NCI-H748 treated with DMSO at 0.1 percent for 48 hours (cell line): ENCODE measurements at places on chromosomes 1 and 21.

- DNase-seq, result no peak
Measured at GRCh38 chr1:151817353-151817730, 12.1 kb upstream of the LINGO4 start.

DNA sequence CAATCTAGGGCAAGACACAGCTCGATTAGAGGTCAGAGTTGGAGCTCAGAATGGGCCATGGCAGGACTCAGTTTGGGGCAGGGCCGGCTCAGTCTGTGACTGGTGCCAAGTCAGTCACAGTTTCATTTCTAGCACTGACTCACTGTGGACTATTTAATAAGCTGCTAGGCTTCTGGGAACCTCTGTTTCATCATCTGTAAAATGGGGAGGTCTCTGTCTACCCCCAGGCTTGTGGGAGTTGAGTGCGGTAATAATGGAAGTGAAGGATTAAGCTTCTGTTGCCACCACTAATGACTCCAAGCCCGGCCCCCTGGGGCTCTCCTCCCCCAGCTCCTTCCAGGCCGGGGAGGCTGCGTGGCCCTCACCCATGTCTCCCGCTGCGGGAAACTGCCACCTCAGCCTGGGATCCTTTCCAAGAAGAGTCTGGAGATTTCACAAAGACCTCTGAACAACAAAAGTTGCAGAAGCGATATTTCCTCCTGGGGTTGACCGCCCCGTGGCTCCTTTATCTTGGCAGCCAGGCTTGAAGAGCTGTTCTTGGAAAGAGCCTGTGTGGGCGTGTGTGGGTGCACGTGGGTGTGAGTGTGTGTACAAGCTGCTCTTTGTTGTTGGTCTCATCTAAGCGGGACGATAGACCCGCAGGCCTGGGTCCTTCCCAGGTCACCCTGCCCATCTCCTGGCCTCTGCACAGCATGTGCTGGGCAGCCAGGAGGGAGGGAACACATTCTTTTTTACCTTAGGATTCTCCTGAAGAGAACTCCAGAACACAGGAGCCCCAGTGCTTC is 29.1 kb downstream of the KNCN start:
- DNase-seq, result no peak

GRCh38 chr1:97243973-97244560 is 522.5 kb downstream of the PTBP2 start:
- DNase-seq, result no peak

DNA sequence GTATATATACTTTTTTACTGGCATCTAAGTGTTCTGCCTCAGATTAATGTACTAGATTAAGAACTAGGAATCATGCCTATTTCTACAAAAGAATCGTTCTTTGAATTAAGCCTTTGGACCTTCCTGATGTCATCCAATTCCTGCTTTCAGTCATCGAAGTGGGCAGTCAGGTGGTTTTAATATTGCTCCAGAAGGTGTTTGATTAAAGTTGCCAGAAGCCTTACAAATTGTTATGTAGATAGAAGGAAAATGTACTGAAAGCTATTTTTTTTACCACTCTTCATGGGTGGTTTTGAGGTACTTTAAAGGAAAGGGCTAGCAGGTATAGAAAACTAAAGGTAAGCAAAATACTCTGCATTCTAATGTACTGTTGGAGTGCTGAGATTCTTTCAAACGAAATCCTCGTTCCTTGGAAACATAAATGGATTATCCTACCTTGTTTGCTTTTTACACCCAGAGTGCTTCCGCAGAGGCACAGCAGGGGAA is 716 bp downstream of the CTBS start:
- no peak for DNase-seq

GRCh38 chr21:38166173-38166535 is 90.6 kb upstream of the KCNJ15 start:
- DNase-seq, result no peak

GRCh38 chr1:109689844-109690405 is 2.3 kb downstream of the GSTM1 start:
- DNase-seq, result no peak

DNA sequence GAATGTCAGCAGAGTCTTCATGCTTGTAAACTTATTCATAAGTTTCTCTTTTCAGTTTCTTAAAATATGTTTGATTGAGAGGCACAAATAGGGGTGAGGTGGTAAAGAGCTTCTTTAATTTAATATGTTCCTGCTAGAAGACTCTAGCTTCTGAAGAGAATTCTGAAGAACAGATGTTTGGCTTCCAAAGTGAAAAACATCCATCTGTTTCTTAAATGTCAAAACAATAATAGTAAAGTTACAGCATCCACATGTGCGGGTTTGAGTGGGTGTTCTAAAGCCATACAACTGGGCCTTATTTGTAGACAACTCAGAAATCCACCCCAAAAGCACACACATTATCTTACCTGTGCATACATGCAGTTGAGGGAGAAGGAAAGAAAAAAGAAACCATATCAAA is 144.0 kb upstream of the ADGRL4 start:
- DNase-seq, result no peak

GRCh38 chr1:85465099-85465785 is at the start of gene DDAH1:
Gene DDAH1, minus strand, starts transcription at chr1:85465159. Its CDS starts 114 bp downstream, at chr1:85465045.
- DNase-seq, result peak; percentile 44

DNA sequence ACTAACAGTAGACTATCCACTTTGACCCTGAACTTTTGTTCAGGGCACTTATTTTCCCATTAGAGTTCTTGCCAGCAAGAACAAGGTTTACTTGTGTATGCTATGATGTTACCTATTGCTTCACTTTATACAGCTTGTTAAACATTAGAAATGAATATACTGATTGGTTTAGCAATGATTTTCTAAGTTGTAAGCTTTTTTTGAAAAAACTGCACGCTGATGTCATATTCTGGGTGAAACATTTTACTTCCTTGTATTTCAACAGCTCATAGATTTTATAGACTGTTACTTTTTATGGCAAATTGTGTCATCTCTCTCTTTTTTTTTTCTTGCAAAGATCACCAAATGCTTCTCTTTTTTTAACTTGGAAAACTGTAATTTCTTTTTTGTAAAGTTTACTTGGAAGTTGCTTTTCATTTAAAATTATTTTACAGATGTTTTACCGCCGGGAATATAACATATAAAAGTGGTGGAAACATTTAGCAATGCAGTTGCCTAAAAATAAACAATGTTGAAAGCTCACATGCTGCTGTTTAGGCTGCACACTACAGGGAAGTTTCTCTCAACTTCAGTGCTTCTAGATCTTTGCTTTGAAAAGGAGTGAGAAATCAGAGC is 215.3 kb upstream of the NFIA start:
- no peak for DNase-seq

GRCh38 chr21:45574081-45574501 is 31.9 kb upstream of the SLC19A1 start:
- no peak for DNase-seq

GRCh38 chr1:201761871-201762270 is 67.1 kb upstream of the IPO9 start:
- DNase-seq, result no peak

- no peak for DNase-seq
Measured at GRCh38 chr1:8065369-8065768, 39.3 kb upstream of the ERRFI1 start.

- DNase-seq, result no peak
Measured at GRCh38 chr1:95068956-95069709, 3.6 kb downstream of the ALG14 start.

DNA sequence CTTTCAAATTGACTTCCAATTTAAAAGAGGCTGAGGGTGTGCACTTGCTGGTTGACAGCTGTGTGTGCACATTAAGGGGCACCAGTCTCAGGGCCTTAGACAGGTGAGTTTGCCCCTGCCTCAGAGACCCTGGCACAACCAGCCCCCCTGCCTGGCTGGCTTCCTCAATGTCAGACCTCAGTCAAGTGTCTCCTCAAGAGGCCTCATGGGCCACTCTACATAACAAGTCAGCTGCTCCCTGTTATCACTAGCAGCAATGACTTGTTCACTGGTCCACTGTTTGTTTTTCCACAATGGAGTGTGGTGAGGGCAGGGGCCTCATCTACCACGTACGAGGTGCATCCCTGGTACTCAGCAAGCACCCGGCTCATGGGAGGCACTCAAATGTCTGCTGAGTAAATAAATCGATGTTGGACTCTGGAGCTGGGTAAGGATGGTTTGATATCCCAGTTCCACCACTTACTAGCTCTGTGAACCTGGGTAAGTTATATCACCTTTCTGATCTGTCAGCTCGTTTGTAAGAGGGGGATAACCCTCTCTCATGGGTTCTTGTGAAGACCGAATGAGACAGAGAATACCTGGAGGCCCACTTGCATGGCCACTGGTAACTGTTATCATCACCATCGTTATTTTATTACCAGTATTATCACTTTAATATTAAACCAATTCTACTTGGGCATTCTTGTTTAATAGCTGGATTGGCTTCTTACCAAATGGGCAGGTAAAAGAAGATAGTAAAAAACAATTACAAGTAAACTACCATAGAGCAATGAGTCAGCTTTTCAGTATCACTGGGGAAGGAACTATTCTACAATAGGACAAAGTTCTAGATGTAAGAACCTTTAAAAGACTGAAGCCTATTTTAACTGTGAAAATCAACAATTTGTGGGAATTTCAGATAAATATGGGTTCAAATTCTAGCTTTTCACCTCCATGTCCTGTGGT is 64.6 kb downstream of the SLC66A1 start:
- no peak for DNase-seq

- DNase-seq, result no peak
Measured at GRCh38 chr1:185058110-185058509, 12.8 kb downstream of the RNF2 start.

GRCh38 chr1:89780721-89781120 is 40.1 kb upstream of the LRRC8D start:
- no peak for DNase-seq

GRCh38 chr1:88519156-88519555 is 164.9 kb upstream of the PKN2 start:
- no peak for DNase-seq

GRCh38 chr21:38631206-38631605 is 132.9 kb upstream of the ERG start:
- no peak for DNase-seq

DNA sequence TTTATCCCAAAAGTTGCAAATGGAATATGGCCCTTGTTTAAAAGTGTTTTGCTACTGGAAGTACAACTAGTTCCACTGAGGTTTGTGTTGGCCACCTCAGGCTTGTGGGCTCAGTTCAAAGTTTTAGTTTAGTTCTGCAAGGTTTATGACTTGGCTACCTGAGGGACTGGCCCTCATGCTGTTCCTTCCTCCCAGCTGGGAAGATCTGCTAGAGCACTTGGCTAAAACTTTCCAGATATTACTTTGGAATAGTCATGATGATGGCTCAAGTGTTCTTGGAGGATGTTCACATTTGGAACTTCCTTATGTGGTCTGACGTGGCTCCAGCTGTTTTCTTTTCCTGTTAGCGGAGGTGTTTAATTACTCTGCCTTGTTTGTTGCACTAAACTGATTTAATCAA is 110.2 kb upstream of the IVNS1ABP start:
- DNase-seq, result no peak

DNA sequence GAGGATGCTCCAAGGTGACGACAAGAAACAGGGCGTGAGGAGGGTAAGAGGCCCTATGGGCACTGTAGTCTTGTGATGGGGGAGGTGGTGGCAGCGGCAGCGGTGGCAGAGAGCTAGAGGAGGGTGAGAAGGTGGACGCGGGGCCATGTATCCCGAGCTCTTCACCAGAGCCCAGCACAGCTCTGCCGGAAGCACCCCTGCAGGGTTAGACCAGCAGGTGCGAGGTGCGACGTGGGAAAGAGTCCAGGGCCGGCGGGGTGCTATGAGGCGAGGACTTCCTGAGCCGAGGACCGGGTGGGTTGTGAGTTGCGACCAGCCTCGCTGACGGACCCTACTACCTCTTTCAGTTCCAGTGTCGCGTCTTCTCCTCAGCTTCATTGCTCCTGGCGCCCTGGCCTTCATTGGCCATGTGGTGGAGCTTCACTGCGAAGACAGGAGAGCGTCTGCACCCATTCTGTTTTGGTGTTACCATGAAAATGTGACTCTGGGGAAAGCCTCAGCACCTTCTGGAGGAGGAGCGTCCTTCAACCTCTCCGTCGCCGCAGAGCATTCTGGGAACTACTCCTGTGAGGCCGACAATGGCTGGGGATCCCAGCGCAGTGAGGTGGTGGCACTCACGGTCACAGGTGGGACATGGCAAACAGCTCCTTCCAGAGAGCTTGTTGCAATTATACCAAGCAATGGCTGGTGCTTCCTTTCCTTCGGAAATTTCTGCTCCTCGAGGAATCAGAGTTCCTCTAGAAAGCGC is 67.9 kb upstream of the KIRREL1 start:
- no peak for DNase-seq

GRCh38 chr1:21219674-21220073 is 43.0 kb upstream of the EIF4G3 start:
- no peak for DNase-seq

DNA sequence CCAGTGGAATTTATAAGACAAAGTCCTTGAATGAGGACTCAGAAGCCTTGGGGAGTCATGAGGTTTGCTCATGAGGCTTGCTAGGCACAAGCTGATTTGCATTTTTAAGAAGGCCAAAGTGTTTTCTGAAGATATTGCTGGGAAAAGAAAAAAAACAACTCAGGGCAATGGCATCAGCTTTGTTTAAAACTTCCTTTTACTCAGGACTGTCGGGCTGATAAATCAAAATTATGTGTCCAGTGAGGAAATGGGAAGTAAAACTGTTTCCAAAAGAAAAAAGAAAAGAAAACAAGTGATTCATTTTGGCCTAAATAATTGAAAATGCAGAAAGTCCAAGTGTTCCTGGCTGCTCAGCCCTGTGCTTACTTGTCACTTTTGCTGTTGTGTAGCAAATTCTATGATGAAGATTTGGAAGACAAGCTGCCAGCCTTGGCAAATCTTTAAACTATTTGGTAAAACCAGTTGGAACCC is 282.4 kb downstream of the HLX start:
- no peak for DNase-seq

DNA sequence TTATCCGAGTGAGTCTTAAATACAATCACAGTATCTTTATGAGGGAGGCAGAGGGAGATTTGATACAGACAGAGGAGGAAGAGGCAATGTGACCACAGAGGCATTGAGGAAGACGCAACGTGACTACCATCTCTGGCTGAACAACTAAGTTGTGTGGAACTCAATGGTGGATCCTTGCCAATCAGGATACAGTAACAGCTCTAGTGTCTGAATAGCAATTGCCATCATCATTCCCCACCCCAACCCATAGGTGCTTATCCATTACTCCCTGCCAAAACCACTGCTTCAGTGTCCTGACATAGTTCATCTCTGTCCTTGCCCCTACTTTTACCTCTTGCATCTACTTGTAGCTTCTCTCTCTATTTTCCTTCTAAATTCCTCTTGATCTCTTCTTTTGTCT is 20.5 kb upstream of the RHBDL2 start:
- DNase-seq, result no peak

GRCh38 chr1:79252598-79252997 is 246.1 kb upstream of the ADGRL4 start:
- DNase-seq, result no peak

DNA sequence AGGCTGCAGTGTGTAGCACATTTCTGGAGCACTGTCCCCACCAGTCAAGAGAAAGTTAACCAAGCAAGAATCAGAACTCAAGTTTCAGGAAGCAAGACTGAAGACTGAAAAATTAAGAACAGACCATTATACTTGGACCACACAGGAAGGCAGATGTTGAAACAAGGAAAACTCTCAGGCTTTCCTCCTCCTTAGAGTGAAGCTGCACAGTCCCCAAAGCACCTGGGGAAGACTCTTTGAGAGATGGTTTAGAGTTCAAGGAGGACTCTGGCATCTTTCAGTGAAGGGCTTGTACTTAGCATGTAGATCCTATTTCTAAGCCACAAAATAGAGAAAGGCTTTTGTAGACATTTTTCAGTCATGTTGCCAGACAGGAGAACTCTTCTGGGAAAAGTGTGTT is 113.7 kb upstream of the KCTD3 start:
- no peak for DNase-seq

- no peak for DNase-seq
Measured at GRCh38 chr1:99942723-99943122, 27.1 kb upstream of the SLC35A3 start.
